ENCODE measurements at places on chromosomes 4 and X.
A peak's percentile ranks its signal among the peaks of the same experiment; 100 is the strongest.

- DNase-seq = no peak
These were observed 3.3 kb downstream of the PDLIM5 start for GRCh38 chr4:94455081-94455480.

DNA sequence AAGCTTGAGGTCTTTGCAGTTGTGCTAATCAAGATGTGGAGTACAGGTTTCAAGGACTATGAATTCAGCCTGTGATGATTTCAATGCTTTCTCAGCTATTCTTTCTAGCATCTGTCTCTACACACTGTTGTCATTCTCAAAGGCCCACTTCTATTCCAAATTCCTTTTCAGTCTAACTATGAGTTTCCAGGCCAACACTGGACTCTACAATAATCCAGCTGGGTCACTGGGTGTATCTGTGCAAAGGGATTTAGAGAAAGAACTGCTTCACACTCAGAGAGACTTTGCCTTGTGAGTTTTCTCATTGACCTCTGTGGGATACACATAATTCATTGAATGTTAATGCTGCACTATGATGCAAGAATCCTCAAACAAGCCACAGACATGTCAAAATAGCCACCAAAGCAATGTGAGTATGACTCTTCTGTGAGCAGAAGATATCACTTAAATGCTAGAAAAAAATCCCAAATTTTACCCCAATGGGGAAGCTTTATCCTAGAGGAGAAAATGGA, 171.8 kb upstream of the CLNK start:
- no peak for DNase-seq

DNA sequence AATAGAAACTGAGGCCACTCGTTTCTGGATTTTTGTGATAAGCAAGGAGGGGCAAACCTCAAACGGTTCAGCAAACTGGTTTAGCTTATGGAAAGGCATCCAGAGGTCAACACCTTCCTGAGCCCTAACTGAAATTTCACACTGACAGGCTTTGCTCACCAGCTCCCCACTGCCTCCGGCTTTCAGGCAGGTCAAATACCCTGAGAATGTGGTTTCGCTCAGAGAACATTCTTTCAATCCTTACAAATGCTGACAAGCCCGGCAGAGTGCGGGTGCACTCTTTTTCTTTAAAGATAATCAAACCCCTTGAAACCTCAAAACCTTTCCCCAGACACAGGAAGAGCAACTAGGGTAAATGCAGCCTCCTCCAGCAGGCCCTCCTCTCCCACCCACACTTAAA, 41.5 kb downstream of the CD40LG start:
- no peak for DNase-seq

DNA sequence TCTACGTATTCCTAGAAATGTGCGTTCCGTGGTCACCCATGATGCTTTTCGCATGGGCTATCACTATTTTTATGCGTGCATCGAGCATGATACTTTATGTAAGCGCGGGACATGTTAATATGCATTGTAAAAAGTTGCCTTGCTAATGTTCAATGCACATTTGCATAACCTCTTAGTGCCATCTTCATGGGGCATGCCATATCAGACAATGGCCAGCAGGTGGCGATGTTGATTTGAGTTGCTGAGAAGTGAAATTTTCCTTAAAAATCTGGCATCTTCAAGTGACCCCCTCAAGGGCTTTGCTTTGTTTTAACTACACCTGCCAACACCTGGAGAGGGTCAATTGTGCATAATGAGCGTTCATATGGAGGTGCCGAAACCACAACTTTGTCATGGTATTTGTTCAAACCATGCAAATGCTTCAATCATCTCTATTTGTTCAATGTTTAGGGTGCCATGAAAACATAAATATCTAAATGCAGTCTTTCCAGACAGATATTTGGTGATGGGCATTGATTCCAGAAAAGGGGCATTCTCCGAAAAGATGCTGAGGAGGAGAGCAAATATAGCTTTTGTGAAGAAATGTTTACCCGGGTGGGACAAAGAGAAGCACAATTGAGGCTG, 833.9 kb upstream of the PRKX start:
- DNase-seq = peak; percentile 33

DNA sequence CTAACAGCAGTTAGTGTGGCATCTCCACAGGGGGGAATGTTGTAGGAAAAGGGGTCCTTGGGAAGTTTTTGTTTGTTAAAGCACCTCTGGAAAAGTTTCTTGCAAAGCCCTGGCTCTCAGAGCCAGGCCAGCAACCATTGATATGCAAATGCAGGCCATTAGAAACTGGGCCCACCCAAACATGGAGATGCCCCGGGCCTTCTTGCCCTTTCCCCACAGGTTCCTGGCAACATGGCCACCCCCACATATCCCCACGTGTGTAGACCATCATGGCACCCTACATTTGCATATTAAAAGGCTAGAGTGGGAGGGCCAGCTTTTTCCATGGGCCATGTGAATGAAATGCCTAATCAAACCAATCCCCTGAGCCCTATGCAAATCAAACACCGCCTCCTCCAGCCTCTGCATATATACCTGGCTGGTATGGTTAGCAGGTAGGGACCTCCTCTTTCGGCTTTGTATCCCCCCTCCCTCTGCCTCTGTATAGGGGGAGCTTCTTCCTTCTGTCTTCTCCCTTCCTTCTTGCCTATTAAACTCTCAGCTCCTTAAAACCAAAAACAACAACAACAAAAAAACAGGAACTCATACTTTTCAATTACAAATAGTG, 44.0 kb upstream of the ZCCHC13 start:
- no peak for DNase-seq

DNA sequence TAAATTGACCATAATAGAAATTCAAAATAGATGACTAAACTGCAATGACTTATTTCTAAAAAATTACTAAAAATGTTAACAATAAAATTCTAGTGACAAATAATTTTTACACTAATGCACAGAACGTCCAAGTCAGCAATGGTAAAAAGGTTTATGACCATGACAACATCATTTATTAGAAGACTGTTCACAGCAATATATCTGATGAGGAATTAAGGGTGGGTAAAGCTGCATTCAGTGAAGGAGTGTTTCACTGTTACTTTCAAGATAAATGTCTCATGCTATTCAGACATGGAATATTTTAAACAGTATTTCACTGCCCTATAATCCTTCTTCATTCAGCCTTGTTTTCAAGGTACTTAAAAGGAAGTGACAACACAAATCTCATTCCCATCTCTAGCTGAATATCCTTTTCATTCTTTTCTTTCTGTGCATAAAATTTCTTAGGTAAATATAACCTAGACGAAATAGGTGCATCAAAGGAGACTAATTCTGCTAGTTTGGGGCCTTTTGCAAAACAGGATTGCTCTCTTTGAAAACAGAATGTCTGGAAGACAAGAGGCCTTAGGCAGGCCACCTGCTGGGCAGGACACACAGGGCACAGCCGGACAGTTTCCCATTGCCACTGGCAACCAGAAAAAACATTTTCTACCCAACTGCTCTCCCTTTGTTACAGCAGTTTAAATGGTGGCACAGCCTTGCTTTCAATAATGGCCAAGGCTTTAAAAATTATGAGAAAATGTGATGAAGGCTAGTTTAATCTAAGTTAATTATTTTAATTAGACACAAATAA, 600.3 kb downstream of the SPRY1 start:
- DNase-seq = no peak

- DNase-seq = no peak
These were observed 81.4 kb downstream of the EVC2 start for GRCh38 chr4:5626913-5627312.

- no peak for DNase-seq
These were observed 70.2 kb downstream of the CPZ start for GRCh38 chr4:8662776-8663175.

DNA sequence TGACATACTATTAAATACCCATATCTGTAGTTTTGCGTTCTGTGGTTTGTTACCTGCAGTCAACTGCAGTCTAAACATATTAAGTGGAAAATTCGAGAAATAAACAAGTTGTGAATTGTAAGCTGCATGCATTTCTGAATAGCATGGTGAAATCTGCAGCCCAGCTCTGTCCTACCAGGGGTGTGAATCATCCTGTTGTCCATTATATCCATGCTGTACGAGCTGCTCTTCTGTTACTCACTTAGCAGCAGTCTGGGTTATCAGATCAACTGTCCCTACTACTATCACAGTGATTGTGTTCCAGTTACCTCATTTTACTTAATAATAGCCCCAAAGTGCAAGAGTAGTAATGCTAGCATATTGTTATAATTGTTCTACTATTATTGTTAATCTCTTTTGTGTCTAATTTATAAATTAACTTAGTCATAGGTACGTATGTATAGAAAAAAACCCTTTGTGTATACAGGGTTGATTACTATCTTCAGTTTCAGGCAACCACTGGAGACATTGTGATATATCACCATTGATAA, 173.7 kb upstream of the FAT4 start:
- no peak for DNase-seq

- no peak for DNase-seq
These were observed 46.7 kb downstream of the CXCL13 start for GRCh38 chr4:77652237-77652897.

DNA sequence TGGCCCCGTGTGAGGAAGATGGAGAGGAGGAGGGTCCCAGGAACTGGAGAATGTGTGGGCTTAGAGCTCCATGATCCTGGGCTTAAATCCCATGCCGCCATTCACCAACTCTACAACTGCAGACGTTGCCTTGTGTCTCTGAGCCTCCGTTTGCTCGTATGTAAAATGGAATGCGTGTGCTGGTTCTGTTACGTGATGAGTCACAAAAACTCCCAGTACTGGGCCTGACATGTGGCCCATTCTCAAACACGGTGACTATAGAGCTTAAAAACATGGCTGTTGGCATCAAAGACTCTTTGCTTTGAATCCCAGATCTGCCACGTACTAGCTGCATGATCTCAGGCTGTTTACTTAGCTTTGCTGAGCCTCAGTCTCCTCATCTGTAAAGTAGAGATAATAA, 13.0 kb upstream of the AFAP1 start:
- no peak for DNase-seq

GRCh38 chr4:185265942-185266341, 56.5 kb downstream of the SNX25 start:
- DNase-seq = no peak

DNA sequence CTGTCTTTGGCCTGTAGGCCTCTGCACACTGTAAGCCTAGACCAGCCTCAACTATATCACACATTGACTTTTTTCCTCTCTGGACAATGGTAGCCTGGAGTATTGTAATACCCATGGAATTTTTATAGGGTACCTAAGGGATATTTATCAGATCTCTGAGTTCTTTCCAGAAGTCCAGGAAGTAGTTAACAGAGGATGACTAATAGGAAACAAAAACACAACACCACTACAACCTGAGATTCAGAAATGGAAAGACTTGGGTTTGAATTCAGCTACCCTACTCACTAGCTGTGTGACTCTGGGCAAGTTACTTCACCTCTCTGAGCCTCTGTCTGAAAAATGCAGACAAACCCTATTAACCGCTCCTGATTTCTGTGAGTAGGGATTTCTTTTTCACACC, 7.7 kb upstream of the STX18 start:
- no peak for DNase-seq

DNA sequence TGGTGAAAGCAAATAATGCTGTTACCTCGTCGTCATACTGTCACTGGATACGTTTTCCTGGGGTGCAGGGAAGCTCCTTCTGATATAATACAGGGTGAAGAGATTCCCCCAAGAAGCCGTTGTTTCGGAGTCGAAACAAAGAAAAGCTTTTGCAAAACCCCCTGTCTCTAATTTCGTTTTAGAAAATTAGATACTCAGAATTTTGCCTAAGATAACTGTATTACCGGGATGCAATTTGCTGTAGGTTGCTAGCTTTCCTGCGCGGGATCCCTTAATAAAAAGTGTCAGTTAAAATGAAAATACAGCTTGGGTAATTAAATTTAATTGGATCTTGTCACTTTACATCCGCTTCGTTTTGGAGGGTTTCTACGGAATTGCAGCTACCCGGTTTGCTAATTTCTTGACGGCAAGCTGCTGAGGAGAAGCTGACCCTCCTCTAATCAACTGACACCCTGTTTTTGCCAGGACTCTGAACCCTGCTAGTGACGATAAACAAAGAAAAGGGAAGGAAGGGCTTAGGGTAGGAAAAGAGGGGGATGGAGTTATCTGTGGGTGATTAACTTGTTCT, 174.6 kb downstream of the SHOX start:
- DNase-seq = no peak

DNA sequence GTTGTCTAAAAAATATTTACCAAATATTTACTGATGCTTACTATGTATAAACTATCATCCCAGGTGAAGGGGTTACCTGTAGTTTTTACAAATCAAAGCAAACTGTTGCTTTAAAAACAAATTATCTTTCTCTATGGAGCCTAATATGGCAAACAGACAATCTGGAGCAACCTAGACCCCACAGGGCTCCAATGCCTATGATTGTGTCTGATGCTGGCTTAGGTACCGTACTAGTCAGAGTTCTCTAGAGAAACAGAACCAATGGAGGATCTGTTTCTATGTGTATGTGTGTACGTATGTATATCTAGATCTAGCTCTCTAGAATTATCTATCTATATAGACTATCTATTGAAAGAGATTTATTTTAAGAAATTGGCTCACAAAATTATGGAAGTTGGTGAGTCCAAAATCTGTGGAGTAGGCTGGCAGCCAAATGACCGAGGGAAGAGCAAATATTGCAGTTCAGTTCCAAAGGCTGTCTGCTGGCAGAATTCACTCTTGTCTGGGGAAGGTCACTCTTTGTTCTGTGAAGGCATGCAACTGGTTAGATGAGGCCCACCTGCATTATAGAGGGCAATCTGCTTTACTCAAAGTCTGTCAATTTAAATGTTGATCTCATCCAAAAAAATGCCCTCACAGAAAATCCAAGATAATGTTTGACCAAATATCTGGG, 127.1 kb upstream of the ENPEP start:
- no peak for DNase-seq

DNA sequence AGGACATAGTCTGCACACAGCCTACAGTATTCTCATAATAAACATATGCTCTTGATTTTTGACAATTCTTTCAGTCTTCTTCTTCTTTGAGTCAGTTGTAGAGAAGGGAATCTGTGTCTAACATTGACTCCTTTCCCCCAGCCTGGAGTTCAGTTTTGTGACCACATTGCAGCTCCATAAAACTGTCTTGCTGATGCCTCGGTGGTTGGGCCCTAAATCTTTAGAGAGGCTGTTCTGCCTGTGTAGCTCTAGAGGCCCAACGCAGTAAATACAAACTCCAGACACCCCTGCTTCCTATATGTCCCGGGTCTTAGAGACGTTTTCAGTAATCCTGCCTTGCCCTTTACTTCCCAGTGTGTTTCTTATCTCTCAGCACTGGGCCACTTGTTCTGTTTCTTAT, 639.5 kb upstream of the AADAT start:
- no peak for DNase-seq

GRCh38 chr4:1641671-1642070, 42.4 kb downstream of the FAM53A start:
- DNase-seq = no peak

DNA sequence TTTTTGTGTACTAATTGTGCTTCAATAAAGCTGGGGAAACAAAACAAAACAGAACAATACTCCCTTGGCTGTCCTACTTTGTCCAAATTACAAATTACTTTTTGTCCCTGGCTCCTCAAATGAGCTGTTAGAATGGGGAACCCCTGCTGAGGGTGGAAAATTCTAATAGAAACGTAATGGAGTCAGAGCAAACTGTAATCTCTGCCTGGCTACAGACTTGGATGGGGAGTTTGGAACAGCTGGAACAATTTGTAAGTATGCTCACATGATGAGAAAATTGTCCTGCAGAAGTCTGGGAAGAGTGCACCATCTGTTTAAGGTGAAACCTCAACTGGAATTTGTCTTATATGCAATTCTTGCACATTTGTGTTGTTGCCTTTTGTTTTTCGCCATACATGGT, 364.4 kb upstream of the CLNK start:
- DNase-seq = no peak
